Renal cortex interstitium (tissue), 15 donors: ENCODE measurements at places on chromosomes 2 and 18.

- no peak for DNase-seq
Observed at GRCh38 chr2:101132202-101132601, 19.0 kb downstream of the TBC1D8 start.

DNA sequence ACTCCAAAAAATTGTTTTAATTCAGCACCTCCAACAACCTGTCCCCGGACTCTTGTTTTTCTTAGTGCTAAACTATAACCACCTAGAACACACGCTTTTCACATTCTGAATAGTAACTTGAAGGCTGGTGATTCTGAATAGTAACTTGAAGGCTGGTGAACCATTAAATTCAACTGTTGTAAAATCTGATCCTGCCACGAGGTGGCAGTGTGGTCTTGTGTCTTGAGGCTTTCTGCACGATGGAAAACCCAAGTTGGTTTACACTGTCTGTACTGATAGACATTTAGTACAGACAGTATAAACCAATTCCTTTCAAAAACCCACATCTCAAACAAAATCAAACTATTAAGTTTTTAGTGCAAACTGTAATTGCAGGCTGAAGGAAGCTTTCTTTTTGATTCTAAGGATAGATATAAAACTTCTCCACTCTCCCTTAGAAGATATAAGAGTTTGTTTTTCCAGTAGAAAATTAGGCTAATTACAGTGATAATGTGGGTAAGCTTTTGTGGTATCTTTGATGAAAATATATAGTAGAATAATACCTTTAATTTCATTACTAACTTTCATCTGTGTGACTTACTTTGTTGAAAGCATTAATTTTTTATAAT lies 57.6 kb downstream of the VAPA start:
- peak; percentile 74 for DNase-seq

- no peak for DNase-seq
Observed at GRCh38 chr2:77602771-77603170, 80.6 kb upstream of the LRRTM4 start.

- DNase-seq = no peak
Observed at GRCh38 chr2:237585590-237586221, 4.8 kb downstream of the RAB17 start.

DNA sequence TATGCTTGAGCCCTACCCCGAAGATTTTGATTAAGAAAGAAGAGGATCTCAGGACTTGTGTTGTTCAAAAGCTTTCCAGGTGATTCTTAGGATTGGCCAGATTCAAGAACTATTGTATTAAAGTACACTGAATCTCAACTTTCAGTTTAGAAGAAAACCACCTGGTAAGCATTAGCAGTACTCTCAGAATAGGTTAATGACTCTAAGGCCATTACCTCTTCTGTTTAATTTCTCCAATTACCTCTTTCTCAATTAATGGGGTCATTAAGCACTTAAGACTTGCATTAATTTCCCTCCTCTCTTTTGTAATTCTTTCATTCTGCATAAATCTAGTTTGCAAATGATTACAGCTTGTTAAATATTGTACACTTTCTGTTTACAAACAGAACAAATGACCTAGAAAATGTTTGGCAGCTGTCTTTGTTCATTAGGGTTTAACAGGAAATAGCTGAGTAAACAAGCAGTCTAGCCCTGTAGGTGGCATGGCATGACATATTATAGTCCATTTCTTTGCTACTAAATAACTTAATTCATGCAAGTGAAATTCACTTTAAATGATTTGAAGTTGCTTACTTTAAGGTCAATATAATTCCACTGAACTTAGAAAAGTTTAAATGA lies 20.4 kb upstream of the TDRD15 start:
- no peak for DNase-seq

- no peak for DNase-seq
Observed at GRCh38 chr2:197628043-197628500, 47.3 kb downstream of the RFTN2 start.

DNA sequence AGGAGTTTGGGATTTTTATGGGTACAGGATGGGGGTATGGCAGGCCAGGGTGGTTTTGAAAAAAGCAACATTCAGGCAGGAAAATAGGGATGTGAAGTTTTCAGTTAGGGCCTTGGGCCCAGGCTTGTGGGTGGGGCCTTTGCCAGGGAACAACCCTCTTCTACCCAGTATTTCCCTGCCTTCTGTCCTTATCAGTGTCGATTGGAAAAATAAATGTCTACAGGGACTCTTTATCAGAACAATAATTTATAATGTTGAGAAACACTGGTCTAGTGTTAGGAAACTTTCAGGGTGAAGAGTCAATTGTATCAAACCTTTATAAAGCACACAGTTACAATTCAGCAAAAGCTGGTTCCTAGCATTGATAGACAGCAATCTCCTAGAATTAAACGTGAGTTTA lies 214.1 kb upstream of the NABP1 start:
- no peak for DNase-seq

GRCh38 chr2:10301941-10302478 lies 694 bp upstream of the HPCAL1 start:
- no peak for DNase-seq

DNA sequence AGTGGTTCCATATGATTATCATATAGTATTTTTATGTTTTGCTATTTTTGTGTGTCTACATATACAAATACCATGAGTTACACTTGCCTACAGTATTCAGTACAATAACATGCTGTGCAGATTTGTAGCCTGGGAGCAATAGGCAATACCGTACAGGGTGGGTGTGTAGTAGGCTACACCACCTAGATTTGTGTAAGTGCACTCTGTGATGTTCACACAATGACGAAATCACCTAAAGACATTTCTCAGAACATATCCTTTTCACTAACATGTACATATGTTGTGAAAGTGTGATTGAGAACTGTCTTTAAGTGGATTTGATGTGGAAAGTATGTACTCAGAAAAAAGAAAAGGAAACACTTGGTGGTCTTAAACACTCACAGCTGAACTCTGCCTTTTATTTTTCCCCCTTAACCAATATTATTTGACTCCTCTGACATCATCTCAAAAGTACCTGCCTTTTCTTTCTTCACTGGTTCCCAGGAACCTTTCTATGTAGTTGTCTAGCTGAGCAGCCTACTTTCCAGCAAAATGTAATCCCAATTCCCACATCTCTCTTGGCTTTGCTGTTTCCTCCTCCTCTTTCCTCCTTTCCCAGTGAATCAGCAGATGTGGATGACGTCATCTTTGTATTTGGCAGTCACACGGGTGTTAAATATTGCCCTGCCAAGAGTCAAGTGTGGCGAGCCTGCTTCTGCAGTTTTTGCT lies 47.7 kb downstream of the OSBPL6 start:
- peak; percentile 25 for DNase-seq

GRCh38 chr2:101733257-101733993 lies 35.9 kb downstream of the MAP4K4 start:
- no peak for DNase-seq
